ENCODE measurements at places on chromosomes 6 and 20.

GRCh38 chr20:44776980-44777379, 31.3 kb downstream of the KCNK15 start:
- DNase-seq, result no peak

GRCh38 chr6:105300090-105300489, 102.8 kb downstream of the PREP start:
- no peak for DNase-seq

DNA sequence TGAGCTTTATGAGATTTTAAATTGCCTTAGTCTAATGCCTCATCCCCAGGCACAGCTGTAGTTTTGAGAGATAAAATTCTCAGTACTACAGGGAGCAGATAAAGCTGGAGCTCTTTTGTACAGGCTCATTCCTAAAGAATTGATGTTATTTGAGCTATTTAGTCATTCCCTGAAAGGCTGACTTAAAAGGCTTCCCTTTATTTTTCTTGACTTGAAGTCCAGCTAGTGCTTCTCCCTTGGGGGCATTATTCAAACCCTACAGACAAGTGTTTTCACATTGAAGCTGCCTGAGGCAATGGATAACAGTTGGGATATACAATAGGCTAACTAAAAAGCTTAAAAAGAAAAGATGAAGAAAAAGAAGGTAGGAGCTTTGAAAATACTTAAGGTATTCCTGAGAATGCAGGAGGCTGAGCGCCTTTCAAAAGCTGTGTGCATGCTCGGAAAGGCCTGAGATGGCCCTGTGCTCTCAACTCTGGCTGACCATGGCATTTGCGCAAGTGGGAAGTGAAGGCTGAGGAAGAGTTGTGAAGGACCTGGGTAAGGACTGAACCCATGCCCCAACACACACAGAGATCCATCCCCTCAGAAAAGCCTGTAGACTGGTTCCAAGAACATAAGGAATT, 315.1 kb downstream of the SMOC2 start:
- DNase-seq, result no peak

- DNase-seq, result no peak
Observed at GRCh38 chr6:4189249-4189648, 53.9 kb upstream of the ECI2 start.

DNA sequence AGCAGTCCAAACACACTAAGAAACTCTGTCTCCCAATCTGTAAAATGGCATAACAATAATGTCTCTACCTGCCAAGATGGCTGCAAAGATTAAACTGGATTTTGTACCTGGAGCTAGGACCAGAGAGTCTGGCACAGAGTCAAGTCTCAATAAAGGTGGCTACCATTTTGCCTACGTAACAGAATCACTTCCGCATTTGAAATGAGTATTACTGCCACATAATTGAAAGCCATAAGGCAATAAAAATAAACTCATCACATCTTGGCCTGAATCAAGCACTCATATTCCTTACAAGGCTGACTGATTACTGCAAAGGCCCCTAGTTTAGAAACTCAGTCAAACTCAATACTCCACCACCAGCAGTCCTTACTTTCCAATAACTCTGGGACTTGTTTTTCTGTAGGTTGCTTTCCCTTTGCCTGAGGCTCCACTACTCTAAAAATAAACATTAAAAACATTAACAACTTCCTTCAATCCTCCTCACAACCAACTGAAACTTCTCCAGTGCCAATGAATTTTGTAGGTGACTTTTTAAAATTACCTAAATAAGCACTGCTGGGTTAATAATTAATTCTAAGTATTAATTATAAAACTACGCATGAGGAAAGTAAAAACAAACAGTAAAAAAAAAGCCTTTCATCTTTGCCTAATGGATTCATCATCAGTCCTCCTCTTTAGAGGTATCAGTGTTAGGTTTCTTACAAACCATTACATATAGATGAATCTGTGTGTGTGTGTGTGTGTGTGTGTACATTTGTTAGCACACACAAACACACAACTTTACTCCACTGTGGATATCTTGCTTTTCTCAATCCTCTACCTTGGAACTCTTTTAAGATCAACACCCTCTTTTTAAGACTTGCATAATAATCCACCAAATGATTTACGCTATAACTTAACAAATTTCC, 3.7 kb downstream of the KIF16B start:
- DNase-seq, result no peak

DNA sequence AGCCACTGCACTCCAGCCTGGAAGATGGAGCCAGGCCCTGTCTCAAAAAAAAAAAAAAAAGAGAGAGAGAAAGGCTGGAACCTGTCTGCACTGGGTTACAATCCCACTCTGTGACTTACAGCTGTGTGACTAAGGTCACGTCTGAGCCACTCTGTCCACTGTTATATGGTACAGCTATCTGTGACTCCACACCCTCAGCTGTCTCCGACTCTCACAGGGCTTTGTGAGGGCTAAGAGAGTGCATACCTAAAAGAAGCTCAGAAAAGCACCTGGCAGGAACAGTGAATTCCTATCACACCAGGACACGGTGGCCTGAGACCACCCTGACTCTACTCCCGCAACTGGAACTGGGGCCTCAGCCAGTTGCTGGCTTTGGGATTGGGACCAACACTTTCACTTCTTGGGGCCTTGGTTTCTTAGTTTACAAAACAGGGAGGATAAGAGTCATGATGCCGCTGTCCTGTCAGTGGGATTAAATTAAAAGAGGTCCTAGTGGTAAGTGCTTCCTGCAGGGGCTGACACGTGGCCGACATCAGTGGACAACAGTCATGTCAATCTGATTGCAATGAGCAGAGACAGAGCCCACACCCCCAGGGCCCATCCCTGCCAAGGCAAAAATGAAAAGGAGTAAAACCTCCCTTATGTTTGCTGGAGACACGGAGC, 5.7 kb upstream of the CD93 start:
- no peak for DNase-seq

- DNase-seq, result no peak
Observed at GRCh38 chr6:148240461-148240840, 102.2 kb upstream of the SASH1 start.

- no peak for DNase-seq
Observed at GRCh38 chr6:16700916-16701234, 60.4 kb downstream of the ATXN1 start.

- DNase-seq, result no peak
Observed at GRCh38 chr6:158686791-158687381, 37.0 kb downstream of the SYTL3 start.

GRCh38 chr6:3322366-3322890, 63.7 kb downstream of the PSMG4 start:
- DNase-seq, result peak; percentile 77

DNA sequence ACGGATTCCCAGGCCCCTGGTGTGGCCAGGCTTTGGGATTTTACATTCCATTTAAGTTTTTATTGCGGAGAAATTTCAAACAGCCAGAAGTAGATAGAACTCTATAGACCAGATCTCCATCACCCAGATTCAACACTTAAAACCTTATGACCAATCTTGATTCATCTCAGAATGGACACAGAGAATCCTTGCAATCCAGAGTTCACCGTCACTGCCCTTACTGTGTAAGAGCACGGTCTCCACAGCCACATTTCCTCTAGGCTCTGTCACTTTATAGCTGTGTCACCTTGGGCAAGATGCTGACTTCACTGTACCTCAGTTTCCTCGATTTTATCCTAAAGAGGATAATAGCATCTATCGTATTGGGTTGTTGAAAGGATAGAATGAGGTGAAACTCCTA, 979 bp downstream of the ZNF133 start:
- no peak for DNase-seq

- DNase-seq, result peak; percentile 65
Observed at GRCh38 chr6:41887331-41887751, 7.8 kb downstream of the USP49 start.

GRCh38 chr6:107655864-107656263, 165.9 kb downstream of the SOBP start:
- no peak for DNase-seq

GRCh38 chr6:130565696-130566095, 199.9 kb downstream of the TMEM200A start:
- no peak for DNase-seq

DNA sequence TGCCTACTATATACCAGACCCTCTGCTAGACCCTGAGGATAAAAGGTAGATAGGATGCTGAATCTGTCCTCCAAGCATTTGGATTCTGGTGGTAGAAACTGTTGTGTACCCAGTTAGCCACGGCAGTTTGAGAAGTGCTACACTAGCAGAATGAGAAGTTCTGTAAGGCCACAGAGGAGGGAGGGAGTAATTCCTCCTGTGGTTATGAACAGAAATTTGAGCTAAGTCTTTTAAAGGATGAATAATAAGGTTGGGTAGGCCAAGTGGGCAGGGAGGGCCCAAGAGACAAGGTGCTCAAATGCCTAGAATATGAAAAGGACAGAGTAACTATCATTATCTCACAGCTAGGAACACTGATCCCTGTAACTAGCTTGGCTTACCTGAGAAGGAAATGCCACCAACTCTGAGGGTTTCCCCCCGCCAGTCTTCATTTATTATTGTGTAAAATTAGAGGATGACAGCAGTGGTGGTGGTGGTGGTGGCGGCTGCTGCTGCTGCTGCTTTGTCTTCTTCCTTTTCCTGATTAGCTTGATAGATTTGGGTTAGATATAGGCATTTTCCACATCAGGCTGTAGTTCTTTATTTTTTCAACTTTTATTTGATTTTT, 243.3 kb downstream of the PRL start:
- no peak for DNase-seq

DNA sequence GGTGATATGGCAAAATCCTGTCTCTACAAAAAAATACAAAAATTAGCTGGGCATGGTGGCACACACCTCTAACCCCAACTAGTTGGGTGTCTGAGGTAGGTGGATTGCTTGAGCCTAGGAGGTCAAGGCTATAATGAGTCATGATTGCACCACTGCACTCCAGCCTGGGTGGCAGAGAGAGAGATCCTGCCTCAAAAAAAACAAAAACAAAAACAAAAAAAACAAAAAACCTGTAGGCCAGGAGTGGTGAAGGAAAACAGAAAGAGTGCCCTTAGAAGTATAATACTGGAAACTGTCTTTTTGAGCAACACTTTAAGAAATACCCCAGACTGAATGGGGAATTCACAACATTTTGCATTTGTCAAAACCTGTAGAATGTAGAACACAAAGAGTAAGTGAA, 85.3 kb downstream of the JARID2 start:
- no peak for DNase-seq

DNA sequence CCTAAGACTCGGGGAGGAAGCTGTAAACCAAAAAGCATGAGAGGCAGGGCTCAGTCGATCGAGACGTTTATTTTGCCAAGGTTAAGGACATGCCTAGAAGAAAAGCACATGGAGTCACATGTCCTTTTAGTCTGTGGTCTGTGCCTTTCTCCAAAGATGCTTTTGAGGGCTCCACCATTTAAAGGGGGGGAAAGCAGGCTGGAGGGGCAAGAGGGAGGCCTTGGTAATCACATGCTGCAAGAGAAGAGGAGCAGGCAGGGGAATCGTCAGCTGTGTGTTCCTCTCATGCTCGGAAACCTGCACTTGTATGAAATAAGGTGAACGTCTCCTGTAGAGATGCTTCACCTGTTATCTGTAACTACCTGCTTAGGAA, 9.1 kb upstream of the YTHDF1 start:
- no peak for DNase-seq

DNA sequence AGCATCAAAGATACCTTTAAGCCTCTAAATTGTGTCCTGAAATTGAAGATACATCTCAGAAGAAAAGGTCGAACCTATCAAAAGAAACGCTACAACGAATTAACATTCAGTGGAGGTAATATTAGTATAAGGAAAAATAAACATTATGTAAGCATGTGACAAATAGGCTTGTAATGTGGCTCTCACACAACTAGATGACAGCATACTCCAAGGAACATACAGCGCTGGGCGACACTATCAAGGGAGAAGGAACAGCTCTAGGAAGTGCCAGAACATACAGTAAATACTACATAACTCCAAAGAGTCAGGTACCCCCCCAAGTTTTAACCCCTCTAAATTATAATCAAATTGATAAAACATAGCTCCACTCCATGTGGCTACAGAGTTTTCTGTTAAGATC, 103.5 kb downstream of the LAMP5 start:
- peak; percentile 85 for DNase-seq
